ENCODE measurements at places on chromosomes 6 and 20. TPM values are rescaled to one million over a fixed set of nuclear protein-coding genes. Genes with fewer than 3 reads are reported as not detected.

GRCh38 chr6:107780226-107780625 is 43.9 kb downstream of the SCML4 start:
- no peak for DNase-seq

The CLVS2 gene
- polyA plus RNA-seq = 0.14 TPM

- DNase-seq = peak; percentile 79
Observed at GRCh38 chr6:33147807-33148666, 44.2 kb downstream of the COL11A2 start.

GRCh38 chr6:157401734-157402338 is 20.8 kb downstream of the ZDHHC14 start:
- DNase-seq = no peak

The MYB gene
- 1.3 TPM for polyA plus RNA-seq

DNA sequence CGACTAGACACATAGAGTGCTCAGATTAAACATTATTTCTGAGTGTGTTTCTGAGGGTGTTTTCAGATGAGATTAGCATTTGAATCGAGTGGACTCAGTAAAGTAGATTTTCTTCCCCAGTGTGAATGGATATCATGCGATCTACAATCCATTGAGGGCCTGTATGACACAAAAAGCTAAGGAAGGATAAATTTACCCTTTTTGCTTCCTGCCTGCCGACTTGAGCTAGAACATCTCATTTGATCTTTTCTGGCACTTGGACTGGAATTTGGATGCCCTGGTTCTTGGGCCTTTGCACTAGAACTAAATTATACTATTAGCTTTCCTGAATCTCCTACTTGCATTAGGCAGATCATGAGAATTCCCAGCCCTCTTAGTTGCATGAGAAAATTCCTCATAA is 675.8 kb downstream of the DOK5 start:
- no peak for DNase-seq

- no peak for DNase-seq
Observed at GRCh38 chr6:30829639-30830255, 54.6 kb upstream of the DDR1 start.

DNA sequence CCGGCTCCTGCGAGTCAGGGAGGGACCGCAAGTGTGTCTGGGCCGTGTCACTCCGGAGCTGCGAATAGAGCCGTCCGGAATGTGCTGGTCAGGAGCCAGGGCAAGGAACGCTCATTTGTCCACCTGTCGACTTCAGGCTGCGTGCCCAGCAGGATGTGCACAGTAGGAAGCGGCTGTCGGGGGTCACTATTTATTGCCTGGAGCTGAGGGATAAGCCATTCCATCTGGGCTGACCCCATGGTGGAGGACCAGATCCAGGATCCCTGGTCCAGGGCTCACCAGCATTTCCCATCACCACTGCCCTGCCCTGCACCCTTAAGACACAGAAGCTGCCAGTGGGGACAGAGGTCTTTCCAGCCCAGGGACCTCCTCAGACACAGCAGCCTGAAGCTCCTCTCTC is 14.7 kb downstream of the NTSR1 start:
- DNase-seq = peak; percentile 79

The PLCB1 gene
- 9.0 TPM for polyA plus RNA-seq

- no peak for DNase-seq
Observed at GRCh38 chr6:144886682-144887081, 601.5 kb downstream of the UTRN start.

DNA sequence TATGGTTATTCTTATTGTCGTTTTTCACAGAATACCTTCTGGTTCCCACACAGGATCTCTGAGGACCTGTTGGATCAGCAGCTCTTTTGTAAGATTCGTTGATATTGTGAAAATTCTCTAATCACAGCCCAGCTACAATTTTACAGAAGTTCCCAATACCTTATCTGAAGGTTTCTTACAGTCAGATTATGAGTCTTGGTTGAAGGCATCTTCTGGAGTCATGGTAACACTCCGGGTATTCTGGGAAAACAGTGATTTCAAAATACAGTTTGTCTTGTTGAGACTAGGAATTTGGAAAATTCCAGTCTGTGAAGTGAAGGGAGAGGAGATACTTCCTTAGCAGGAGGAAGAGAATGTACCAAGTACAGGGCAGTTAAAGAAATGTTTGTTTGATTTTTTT is 22.2 kb upstream of the HLA-C start:
- no peak for DNase-seq

- no peak for DNase-seq
Observed at GRCh38 chr6:144955392-144955791, 670.3 kb downstream of the UTRN start.

GRCh38 chr6:2264932-2265331 is 19.5 kb upstream of the GMDS start:
- DNase-seq = no peak

The MAP1LC3A gene
- 22.1 TPM for polyA plus RNA-seq

The BFSP1 gene
- polyA plus RNA-seq = 2.8 TPM

DNA sequence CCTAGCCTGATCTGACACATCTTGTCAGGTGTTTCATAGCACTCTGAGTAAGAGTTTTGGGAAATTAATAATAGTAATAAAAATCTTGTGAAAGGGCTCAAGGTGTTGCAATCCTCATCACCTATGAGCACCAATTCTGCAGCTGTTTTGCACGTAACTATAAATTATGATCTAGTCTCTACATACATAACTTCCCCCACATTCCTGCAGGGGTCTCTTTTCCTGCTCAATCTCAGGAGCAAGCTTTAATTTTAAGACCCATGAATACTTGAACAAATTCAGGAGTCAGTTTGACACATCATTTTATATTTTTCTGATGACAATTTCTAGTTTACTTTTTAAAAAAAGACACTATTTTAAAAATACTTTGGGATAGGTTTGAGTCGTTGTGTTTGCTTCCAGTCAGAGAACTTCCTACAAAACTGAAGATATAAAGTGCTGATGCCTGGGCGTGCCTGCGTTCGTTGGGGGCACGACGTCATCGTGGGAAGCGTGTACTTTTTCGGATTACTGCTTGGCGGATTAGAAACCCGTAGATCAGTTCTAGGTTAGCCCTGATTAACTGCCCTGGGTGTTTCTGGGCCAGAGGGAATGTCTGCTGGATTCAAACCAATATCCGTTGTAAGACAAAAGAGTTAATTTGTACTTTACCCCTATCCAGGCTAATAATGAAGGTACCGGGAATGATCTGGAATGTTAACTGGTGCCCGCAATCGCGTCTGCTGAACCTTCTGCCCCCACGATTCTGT is 1.0 kb upstream of the E2F3 start:
- peak; percentile 49 for DNase-seq

- peak; percentile 63 for DNase-seq
Observed at GRCh38 chr6:13454286-13455221, 32.8 kb downstream of the GFOD1 start.

DNA sequence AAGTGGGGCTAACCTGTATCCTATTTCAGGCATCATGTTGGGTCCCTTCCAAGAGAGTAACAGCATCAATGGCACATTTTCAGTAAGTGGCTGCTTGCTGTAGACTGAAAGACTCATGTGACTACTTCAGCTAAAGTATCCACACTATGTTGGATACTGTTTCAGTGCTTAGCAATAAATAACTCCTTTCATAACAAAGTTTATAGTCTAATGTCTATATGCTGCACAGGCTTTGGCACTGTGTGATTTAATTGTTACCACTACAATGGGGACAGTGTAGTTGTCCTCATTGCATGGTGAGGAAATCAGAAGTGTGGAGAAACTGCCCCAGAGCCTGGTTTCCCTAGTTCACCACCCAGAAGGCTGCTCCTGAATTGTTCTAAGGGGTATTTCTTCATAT is 318.0 kb upstream of the PTCHD4 start:
- no peak for DNase-seq

GRCh38 chr6:87705070-87705691 is 3.1 kb upstream of the AKIRIN2 start:
- no peak for DNase-seq

GRCh38 chr6:31528821-31529328 is at the start of gene MCCD1:
MCCD1 (plus strand) TSS chr6:31528962; CDS start chr6:31529015, 53 bp downstream.
- DNase-seq = no peak

DNA sequence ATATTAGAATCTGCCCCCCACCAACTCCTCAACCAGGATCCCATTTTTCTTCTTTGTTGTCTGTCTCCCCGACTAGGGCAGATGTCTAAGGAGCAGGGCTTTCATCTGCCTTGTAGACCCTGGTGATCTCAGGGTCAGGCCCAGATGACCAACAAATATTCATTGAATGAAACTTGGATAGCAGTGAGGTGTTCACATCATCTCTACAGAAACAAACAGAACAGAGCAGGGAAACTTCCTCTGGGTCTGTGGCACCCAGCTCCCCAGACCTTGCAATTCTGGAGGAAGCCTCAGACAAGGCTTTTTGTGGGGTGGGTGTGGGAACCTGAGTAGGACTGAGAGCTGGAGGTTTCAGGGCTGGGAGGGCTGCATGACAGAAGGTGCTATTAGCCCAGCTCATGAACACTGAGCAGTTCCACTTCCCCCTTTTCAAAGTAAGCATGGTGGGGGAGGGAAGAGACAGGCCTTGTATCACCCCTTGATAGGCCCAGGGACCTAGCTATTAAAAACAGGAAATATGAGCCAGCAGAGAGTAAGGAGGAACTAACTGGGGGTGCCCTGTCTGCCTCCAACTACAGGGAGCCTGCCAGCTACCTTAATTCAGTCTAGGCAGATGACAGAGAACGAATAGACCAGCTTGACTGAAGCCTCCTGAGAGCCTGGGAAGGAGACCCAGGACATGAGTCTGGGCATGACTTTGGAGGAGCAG is 37.3 kb upstream of the TOP1 start:
- peak; percentile 75 for DNase-seq

DNA sequence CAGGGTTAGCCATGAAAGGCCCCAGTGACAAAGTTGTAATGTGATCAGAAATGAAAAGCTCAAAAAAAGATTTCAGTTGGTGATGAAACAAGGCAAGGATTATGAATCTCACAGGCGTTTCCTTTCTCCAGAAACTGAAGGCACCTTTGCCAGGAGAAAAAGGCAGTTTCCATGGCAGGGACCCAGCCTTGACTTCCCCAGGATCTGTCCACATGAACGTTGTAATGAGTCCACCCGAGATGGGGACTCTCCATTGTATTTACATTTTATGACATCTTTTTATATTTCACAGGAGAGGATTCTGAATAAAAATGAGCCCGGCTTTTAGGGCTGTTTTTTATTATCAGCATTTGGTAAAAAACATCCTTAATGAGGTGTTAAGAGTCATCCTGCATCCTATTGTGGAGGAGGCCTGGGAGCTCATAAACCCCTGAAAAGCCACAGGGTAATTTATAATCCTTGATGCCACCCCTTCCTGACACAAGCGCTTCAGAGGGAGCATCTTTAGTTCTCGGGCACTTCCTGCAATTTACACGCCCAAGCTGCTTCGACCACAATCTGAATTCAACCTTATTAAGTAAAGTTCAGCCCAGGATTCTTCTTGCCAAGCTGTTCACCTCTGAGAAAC is 74.1 kb upstream of the SALL4 start:
- DNase-seq = peak; percentile 30

GRCh38 chr6:7580537-7580926 is 9.5 kb upstream of the SNRNP48 start:
- DNase-seq = no peak

The HTR1E gene
- polyA plus RNA-seq = not detected

DNA sequence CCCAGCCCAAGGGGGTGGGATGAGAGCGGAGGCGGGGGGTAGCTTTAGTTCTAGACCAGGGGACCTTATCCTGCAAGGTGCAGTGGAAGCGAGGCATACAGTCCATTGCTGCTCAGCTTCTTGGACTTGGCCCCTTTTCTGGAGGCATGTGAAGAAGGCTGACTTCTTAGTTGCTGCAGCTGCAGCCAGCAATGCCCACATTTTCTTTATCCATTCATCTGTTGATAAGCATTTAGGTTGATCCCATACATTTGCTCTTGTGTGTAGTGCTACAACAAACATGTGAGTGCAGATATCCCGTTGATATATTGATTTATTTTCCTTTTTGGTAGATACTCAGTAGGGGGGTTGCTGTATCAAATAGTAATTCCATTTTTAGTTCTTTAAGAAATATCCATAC is 461.2 kb upstream of the IMPG1 start:
- no peak for DNase-seq

DNA sequence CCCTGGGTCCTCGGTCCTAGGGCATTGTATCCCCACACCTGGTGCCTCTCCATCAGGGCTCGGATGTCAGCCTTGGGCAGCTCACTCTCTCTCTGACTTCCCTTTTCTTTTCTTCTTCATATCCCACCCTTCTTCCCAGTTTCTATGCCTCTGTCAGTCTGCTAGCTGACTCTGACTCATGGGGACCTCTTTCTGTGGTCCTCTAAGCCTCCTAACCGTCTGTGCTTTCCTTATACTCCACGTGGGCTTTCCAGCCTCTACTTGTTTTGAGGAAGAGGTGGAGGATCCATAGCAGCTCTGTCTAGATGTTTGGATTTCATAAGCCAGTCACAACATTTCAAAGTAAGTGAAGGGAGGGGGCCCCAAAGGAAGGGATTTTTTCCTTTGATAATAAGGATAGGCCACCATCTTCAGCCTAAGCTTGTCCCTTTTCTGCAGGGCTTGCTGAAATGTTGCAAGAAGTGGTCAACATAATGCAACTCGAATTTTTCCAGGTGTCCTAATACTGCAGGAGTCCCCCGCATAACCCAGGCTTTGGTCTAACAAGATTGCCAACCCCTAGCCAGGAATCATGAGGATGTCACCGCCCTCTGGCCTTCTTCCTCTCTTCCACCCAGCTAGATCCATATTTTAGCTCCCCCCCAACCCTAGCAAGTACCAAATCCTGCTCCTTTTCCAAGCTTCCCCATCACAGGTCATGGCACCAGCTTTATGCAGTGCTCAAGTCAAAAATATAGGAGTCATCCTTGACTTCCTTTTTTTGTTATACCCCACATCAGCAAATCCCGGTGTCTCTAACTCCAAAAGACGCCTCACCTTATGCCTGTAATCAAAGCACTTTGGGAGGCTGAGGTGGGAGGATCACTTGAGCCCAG is 8.7 kb upstream of the PLTP start:
- no peak for DNase-seq

DNA sequence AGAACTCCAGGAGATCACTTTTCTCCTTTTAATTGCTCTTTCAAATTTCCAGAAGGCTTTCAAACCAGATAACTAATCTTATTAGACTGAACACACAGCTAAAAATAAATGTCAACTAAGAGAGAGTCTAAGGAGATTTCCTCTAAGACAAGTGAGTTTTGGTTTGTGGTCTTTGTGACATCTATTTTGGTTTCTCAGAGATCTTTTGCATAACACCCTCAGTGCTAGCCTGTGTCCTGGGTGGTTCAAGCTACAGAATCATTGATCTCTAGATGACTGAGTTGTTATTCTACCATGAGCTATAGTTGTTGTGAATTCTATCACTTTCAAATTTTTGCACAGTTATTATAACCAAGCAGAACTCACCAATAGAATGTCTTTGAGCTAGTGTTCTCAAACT is 49.1 kb upstream of the PLCB4 start:
- DNase-seq = no peak

The TBC1D22B gene
- polyA plus RNA-seq = 7.0 TPM
